Brain (organoid and tissue), 16 donors: ENCODE measurements at places on chromosomes 5 and 9.

GRCh38 chr9:91298311-91298710, 63.4 kb downstream of the AUH start:
- DNase-seq: no peak

DNA sequence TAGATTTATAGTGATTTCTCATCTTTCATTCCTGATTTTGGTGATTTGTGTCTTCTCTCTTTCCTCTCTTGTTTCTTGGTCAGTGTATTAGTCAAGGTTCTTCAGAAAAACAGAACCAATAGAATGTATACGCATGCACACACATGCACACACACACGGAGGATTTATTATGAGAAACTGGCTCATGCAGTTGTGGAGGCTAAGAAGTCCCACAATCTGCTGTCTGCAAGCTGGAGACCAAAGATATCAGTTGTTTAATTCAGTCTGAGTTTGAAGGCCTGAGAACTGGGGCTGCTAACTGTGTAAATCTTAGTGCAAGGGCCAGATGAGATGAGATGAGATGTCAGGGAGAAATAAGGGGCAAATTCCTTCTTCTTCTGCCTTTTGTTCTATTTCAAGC, 5.7 kb upstream of the RPS23 start:
- no peak for DNase-seq

DNA sequence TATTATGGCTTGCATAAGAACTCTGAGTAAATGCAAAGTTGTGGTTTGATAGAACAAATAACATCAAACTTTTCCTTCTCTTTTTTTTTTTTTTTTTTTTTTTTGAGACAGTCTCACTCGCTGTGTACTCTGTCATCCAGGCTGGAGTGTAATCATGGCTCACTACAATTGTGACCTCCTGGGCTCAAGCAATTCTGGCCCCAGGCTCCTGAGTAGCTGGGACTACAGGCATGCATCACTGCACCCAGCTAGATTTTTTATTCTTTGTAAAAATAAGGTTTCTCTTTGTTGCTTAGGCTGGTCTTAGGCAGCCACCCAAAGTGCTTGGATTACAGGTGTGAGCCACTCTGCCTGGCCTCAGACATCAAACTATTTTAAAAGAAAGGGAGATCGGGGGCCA, 19.0 kb upstream of the PTGER4 start:
- no peak for DNase-seq

GRCh38 chr9:15306068-15306756, 804 bp downstream of the TTC39B start:
- peak; percentile 40 for DNase-seq

GRCh38 chr9:115241641-115242040, 123.7 kb upstream of the TNC start:
- DNase-seq: no peak

DNA sequence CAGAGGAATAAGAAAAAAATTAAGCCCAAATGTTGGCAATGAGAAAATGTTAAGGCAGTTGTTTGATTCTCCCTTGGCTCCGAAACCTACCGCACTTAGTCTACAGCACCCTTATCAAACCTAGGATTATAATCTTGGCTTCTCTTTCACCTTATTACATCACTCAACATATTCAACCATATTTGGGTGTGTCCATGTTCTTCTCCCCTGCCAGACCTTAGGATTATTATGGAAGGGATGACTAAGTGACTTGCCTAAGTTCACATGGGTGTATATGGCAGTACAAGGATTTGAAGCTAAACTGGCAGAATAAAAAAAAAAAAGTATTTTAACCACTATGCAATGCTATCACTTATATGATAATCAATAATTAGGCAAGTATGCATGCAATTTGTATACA, 76.4 kb downstream of the PLK2 start:
- no peak for DNase-seq

- peak; percentile 74 for DNase-seq
Measured at GRCh38 chr5:141850244-141850768, 27.9 kb downstream of the PCDH1 start.

GRCh38 chr9:29006628-29007027, 1433.3 kb upstream of the C9orf72 start:
- DNase-seq: no peak

DNA sequence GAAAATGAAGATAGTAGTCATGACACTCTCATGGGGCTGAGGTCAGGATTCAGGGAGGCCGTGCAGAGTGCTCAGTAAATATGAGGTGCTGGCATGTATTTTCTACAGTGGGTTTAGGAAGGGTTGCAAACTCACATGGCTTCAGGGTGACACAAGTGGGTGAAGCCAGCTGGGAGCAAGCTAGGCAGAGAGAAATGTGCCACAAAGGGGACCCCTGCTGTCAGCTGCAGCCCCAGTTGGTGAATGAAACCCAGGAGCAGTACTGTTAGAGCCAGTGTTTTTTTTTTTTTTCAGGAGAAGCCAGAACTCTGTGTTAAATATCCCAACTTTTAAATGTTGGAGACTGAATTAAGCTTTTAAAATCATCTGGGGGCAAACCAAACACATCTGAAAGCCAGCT, 75.3 kb downstream of the INSYN2B start:
- DNase-seq: no peak

DNA sequence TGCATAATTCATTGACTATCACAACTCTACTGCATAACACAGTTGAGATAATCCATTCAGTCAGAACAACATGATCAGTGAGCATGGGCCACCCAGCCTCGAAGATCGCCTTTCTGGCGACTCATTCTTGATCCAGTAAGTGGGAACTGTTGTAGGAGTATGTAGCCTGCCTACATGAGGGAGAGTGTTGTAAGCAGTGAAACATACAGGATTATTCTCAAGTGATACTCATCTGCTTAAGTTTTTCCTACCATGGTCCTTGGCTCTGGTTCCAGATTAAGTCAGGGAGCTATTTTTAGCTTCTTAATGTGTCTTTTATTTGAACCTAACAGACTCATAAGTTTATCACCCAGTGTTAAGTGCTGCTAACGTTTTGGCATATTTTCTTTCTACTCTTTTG, 44.0 kb downstream of the TNPO1 start:
- DNase-seq: no peak

DNA sequence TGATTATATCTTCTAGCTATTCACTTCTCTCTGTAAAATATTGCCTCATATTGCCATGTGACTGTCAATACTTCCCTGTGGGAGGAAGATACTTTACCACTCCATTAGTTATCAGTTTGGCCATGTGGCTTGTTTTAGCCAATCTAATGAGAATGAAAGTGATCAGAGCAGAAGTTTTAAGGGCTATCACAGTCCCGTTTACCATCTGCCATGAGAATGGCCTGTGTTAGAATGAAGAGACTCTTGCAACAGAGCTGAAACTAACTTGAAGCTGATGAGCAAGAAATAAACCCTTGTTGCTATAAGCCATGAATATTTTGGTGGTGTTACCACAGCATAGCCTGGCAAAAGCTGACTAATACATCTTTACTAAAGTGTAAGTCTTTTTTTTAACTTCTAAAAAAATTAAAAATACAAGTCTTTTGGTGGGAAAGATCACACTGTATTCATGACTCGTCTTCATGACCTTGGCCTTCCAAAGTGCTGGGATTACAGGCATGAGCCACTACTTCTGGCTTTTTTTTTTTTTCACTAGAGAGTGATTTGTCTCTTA, 68.0 kb upstream of the CTNNA1 start:
- no peak for DNase-seq

DNA sequence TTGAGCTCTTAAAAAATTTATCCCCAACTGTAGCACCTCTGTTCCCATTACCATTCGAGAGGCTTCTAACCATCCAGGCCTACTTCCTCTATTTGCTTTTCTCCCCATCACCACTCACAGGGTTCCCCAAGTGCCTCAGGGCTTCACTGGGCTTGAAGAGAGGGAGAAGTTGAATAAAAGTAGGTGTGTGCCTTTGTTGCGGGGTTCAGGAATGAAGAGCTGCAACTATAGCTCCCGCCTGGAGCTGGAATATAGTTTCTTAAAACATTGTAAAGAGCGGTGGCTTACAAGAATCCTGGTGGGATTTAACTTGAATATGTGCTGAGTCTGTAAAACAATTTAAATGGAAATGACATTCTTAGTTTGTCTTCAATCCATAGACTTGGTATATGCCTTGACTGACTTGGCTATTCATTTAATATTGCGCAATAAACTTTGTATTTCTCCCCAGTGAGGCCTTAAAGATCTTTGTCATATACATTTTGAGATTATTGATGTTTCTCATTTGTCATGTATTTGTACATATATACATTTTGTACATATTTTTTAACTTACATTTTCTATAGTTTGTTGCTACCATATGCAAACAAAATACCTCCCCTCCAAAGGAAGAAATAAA, 7.2 kb downstream of the ENTREP1 start:
- DNase-seq: no peak

GRCh38 chr5:123783421-123783820, 271.4 kb downstream of the CSNK1G3 start:
- no peak for DNase-seq

DNA sequence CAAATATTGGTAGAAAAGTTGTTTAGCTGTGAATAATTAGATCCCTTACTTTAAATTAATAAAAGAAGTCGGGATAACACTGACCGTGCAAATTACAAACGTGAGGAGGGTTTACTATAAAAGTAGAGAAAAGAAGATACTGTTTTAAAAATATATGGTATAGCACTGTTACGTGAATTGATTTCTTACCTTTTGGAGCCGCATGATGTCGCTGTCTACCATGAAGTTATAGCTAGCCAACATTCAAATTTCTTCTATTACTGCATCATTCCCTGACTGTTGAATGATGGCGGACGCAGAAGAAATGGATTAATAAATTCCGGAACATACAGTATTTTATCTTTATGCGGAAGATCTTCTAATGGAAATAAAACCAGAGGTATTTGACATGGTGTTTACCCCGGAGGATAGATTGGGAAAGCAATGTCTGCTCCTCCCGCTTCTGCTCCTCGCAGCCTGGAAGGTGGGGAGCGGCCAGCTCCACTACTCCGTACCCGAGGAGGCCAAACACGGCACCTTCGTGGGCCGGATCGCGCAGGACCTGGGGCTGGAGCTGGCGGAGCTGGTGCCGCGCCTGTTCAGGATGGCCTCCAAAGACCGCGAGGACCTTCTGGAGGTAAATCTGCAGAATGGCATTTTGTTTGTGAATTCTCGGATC, at the start of gene PCDHA6:
Gene PCDHA6, plus strand, starts transcription at position 257 of the 658 bp plus-strand sequence. Its CDS starts 132 bp downstream, at position 389.
- DNase-seq: peak; percentile 67

DNA sequence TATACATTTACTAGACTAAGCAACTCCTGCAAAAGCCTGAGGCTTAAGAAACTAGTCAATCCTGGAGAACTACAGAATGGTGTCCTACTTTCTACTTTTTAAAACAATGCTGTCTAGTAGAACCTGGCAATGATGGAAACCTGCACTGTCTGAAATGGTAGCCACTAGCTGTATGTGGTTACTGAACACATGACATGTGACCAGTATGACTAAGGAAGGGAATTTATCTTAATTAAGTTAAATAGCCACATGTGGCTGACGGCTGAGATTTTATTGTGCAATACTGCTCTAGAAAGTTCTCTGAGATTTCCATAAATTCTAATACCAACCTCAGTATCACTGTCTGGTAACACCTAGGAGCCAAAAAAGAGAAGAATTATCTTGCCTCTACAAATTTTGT, 44.9 kb upstream of the RAPGEF6 start:
- no peak for DNase-seq
